ENCODE measurements at places on chromosomes 5 and 9.
A peak's percentile ranks its signal among the peaks of the same experiment; 100 is the strongest.

DNA sequence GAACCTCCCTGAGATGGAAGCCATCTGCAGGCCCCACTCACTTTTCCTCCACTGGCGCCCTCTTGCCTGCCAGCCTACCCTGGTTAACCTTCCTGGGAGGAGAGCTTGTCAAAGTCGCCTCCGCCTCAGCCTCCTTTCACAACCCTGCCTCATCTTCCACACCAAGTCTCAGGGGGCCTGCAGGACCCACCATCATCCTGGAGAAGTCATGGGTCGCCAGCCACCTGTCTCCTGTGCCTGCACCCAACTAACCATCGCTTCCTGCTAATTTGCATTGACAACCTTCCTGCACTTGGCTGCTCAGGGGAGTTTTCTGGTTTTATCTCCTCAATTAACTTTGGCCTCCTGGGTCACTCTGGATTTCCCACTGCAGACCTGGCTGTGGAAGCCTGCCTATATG, 52.8 kb upstream of the GRHPR start:
- DNase-seq = no peak

DNA sequence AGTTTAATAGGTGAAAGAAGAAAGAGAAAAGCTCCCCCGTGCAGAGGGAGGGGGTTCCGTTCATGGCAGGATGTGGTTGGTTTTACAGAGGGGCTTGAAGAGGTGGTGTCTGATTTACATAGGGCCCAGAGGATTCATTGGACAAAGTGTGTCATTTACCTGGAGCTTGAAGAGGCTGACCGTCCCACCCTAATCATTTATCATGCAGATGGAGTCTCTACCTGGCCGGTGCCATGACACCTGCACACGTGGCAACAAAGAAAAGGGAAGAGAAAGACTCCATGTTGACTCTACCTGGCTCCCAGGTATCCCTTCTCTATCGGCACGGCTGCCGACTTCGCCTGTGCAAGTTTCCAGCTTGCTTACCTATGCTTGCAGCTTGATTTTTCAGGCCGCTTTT, 35.3 kb upstream of the PRRC2B start:
- no peak for DNase-seq

GRCh38 chr5:122413722-122414121, 101.7 kb downstream of the SNCAIP start:
- DNase-seq = no peak

DNA sequence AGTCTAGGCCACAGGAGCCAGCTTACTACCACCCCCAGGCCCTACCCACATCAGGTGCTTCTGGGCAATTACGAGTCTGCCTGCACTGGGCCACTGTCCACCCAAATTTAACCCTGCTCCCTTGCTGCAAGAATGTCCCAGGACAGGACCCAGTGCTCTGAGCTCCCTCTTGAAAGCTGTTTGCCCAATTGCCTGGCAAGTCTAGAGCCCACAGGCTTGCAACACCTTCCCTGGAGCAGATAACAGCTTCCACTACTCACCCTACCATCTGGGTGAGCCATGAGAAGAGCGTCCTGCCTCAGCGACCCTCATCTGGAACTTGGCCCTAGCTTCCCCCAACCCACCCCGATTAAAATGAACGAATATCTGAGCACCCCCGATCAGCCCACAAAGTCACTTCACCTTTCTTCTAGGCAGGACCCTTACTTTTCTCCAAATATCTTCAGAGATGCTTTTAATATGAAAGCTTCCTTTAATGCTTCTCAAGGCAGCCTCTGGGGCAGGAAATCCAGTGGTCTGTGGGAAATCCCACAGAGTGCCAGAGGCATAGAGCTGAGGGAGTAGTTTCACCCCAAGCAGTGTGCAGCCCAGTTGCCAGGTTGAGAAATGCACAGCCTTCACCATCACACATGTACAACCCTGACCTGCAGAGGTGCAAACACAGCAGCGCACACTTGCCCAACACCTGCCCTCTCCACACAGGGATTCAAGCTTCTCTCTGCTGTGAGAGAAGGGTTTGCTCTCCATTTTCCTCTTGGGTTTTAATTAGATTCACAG, 10.6 kb downstream of the ACSL6 start:
- DNase-seq = no peak

GRCh38 chr9:80061096-80061495, 489.3 kb downstream of the TLE4 start:
- no peak for DNase-seq

GRCh38 chr9:89418474-89418845, 79.5 kb downstream of the SEMA4D start:
- no peak for DNase-seq

- DNase-seq = no peak
Measured at GRCh38 chr5:4570047-4570995, 569.8 kb upstream of the ADAMTS16 start.

DNA sequence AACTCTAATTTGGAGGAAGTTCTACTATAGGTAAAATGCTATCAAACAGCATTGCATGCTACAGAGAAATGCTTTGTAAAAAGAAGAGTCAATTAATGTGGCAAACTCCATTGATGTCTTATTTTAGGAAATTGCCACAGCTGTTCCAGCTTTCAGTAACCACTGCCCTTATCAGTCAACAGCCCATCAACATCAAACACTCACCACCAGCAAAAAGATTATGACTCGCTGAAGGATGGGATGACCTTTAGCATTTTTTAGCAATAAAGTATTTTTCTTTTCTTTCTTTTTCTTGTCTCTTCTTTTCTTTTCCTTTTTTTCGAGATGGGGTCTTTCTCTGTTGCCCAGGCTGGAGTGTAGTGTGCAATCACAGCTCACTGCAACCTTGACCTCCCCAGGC, 26.0 kb downstream of the CRHBP start:
- no peak for DNase-seq

DNA sequence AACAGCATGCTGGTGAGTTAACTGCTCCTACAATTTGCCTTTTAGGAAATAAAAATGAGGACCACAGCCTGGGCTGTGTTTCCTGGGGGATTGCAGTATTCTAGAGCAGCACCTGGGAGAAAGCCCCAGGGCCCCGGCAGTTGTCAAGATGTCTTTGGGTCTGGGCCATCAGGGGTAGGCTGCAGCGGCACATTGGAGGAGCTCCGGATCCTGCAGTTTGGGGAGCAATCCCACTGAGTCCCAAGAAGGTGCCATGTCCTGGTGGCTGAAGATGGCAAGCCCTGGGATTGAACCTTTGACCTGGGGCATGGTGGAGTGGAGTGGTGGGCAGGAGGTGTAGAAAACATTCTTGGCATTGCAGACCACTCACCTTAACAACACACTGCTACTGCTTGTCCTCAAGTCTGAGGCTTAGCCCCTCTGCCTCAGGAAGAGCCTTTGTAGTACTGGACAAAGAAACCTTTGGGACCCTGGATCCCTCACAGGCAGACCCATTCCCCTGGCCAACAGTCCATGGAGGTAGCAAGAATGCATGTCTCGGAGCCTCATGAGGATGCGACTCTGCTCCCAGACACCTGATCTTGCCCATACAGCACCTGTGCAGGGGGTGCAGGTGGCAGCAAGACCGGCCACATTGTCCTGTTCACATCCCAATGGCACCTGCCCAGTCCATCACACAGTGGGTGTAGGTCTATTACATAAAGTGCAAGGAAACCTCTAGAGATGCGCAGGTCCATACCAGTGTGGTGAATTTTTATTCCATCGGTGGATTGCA, 159.1 kb upstream of the IRX2 start:
- DNase-seq = no peak

DNA sequence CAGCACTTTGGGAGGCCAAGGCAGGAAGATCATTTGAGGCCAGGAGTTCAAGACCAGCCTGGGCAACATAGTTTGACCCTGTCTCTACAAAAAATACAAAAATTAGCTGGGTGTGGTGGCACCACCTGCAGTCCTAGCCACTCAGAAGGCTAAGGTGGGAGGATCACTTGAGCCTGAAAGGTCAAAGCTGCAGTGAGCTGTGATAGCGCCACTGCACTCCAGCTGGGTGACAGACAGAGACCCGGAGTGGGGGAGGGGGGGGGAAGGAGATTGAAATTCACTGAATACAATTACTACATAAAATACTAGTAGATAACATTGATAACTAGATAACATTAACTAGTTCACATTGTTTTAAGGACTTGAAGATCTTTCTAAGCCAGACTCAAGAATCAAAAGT, 345.6 kb downstream of the BNC2 start:
- DNase-seq = no peak

DNA sequence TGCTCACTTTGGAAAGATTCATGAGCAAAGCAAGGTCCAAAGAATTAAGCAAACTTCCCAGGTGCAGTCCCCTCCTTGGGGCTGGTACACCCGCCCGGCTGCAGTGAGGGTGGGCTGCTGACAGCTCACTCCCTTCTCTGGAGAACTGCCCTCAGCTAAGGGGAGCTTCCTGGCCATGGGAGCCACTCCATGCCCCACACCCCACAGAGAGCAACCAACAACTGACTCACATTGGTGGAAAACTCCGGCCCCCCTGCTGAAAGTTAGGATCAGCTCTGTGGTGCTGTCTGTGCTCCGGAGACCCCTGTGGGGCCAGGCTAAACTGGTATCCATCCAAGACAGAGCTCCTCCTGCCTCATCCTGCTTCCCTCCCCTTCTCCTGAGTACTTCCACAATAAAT, 223.0 kb downstream of the GABBR2 start:
- DNase-seq = peak; percentile 51

DNA sequence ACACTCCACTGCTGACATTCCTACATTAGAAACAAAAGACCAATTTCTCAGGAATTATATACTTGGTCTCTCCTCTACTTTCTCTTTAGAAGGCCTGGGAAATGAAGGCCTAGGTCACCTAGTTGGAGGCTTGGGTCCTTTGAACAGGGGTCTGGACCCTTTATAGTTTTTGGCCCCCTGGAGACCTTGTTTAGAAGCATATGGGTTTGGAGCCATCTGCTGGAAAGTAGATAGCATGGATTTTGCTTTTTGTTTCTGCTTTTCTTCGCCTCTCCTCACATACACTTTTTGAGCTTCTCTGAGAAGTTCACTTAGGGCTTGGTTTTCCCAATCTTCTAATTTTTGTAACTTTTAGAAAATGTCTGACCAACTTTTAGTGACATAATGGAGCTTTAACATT, 67.1 kb upstream of the CDK20 start:
- no peak for DNase-seq

- no peak for DNase-seq
Measured at GRCh38 chr5:149646564-149646963, 65.3 kb downstream of the ARHGEF37 start.

DNA sequence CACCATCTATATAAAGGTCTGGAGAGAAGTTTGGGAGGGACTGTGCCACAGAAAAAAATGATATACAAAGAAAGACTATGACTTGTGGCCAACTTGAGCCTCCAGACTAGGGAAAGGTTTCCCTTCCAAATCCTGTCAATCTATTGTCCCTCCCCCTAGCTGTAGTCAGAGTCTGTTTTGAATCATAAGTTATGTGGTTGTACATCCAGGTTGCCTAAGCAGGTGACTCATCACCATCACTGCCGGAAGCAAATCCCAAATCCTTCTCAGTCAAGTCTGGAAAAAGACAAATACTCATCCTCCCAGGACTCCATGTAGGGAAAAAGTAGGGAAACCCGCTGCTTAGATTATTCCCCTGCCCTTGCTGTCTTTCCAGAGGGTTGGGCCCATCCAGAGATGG, 235.7 kb downstream of the CDK5RAP2 start:
- DNase-seq = peak; percentile 29

- DNase-seq = no peak
Measured at GRCh38 chr5:121188849-121189248, 662.8 kb upstream of the FTMT start.

DNA sequence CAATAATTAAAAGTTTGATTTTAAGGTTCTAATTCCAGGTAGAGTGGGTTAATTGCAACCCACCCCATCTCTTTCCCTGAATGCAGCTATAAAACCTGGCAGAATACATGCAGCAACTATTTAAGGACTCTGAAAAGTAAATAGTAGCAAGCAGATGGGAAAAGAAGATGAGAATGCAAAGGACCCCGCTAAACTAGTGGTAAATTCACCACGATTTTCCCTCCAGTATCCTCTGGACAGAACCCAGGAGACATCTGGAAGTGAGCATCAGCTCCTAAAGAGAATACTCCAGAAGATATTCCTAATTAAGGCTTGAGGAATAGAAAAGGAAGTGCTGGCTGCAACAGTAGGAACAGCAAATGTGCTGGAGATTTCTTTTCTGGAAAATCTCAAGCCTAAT, 170.9 kb downstream of the FRMD3 start:
- DNase-seq = no peak

GRCh38 chr5:81650987-81651386, 99.9 kb downstream of the SSBP2 start:
- DNase-seq = no peak

DNA sequence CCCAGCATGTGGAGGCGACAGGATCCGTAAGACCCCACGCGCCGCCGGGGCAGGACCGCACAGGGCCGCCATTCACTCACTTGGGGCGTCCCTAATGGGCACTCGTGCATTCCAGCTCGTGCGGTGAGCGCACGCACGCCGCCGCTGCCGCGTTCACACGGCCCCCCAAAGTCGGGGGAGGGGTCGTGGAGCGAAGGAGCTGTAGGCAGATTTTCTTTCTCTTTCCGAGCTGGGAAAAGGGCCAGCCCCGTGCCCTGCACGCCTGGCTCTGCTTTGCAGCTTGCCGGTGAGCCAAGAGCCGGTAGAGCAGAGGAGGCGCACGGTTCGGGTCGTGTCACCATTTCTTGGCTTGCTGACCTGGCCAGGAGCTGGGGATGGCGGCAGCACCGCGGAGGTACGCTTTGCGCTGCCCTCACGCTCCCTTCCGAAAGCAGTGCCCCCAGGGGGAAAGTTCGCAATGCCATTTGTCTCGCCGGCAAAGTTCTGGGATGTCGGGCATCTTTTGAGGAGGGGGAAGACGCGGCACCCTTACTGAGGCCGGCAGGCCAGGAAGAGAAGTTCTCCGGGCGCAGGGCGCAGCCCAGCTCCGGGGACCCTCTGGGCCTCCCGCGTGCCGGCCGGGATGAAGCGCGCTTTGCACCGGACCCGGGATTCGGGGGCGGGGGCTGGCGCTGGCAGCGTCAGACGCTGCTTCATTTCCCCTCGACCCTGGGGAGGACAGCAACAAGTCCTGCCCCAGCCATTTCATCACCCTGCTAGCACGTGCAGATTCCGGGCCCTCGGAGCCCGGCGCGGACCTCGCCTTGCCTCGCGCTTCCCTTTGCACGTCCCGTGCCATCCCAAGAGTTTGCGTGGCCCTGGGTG, 898 bp downstream of the STC2 start:
- DNase-seq = peak; percentile 53

DNA sequence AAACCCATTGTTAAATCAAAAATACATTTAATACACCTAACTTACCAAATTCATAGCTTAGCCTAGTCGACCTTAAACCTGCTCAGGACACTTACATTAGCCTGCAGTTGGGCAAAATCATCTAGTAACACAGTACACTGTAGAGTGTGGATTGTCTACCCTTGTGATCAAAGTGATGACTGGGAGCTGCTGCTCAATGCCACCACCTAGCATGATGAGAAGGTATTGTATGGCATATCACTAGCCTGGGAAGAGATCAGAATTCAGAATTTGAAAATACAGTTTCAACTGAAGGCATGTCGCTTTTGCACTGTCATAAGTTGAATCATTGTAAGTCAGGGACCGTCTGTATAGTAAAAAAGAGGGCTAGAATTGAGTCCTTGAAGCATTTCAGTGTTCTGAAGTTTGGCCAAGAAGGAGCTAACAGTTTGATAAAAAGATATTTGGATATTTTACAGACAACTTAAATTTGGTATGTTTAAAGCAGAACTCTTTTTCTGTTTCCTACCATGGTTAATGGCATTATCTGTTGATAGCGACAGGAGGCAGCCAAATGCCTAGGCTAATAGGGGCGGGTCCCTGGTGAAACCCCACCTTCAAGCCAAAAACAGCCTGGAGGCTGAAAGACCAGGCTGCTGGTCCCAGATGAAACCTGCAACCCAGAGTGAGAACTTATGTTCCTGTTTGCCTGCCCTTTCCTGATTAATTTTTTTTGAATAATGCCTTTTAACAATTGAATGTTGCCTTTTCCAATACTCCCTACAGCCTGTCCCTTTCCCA, 23.0 kb downstream of the SMIM15 start:
- DNase-seq = no peak

Measured in astrocyte of the spinal cord (primary cell).